Activated CD8-positive, alpha-beta memory T cell treated with anti-CD3 and anti-CD28 coated beads for 48 hours (primary cell): ENCODE measurements at places on chromosomes 1 and 21.

GRCh38 chr21:27196651-27197050 is 229.8 kb upstream of the ADAMTS5 start:
- DNase-seq, result no peak

- DNase-seq, result no peak
Observed at GRCh38 chr1:152513081-152513480, 1.2 kb upstream of the CRCT1 start.

GRCh38 chr1:209601809-209602657 is 18.5 kb downstream of the CAMK1G start:
- no peak for DNase-seq

DNA sequence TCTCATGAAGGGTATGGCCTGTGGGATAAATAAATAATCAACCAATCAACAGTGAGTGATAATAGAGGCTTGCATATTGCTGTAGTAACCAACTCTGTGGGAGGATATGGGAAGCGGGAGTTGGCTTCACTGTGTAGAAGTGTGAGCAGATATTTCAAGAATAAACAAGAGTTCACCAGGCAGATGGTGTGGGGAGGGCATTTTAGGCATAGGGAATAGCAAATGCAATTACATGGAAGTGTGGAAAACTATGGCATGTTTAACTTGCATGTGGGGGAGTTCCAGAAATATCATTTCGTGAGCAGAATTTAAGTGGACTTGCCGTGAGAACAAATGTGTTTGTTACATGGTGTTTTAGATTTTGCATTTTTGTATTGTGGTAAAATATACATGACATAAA is 95.2 kb downstream of the SPATA46 start:
- DNase-seq, result no peak

- no peak for DNase-seq
Observed at GRCh38 chr1:7052701-7053100, 267.4 kb downstream of the CAMTA1 start.

GRCh38 chr1:230913496-230913895 is 45.2 kb upstream of the C1orf198 start:
- no peak for DNase-seq

GRCh38 chr1:201495551-201496295 is 11.2 kb downstream of the CSRP1 start:
- no peak for DNase-seq

DNA sequence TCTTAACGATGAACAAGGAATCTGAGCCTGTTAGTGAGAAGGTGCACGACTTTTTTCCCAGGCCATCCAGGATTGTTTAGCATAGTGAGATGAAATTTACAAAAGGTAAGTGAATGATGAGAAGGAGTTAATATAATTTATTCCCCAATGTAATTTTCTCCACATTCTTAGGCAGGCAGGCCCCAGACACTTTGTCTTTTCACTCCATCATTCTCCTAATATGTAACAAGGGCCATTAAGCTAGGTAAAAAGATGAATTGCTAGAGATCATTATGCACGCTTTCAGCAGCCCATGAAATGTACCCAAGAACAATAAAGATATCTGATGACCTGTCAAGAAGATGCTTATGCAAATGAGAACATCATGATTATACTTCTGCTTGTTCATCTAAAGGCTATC is 24.1 kb downstream of the NIBAN1 start:
- DNase-seq, result no peak

DNA sequence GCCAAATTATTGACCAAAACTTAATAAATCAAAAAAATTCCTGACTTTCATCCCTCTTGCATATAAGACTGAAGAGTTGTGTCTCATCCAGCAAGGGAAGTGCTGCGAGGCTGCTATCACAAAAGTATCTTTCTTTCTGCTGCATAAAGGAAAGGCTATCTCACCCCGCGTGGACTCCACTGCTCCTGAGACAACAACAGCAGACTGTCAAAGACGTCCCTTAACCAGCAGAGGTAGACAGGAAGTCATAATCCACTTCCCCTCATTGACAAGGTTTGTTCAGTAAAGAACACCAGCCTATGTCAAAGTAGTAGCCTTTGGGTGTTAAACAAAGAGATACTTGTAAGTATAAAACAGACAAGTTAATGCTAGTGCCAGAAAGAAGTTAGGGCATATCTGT is 29.4 kb downstream of the VPS26C start:
- DNase-seq, result no peak

DNA sequence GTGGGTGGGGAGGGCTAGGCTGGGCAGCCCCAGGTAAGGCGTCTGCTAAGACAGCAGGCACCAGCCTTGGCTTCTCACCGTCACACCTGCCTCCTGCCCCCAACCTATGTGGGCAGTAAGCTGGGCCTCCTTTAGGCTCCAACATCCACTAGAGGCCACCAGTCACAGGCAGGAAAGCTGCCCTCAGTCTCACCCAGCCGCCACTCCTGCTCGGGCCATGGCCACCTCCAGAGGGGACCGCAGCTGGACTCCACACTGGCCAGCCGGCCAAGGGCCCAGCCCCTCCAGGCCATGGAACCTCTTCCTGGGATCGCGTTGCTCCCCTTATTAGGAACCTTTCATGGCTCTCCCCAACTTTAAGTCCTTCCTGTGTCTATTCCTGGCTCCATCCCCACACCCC is 74.5 kb downstream of the MRPL37 start:
- no peak for DNase-seq

DNA sequence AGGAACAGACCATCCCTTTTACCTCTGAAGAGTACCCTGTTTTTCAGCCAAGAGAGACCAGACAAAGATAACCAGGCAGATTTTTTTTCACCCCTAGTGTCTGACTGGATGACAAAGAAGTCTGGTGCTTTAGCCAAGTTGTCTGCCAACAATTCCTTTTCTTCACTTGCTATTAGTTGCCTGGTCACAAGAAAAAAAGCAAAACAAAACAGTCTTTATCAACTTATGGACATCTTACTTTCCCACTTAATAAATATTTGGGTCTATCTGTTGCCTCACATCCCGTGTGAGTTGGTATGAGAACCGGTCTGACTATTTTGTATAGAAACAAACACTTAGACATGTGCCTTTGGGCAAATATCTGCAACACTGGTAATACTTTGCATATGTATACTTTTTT is 662.9 kb downstream of the PLPP3 start:
- no peak for DNase-seq
